T-helper 1 cell (primary cell): ENCODE measurements at places on chromosomes 5 and 9.

DNA sequence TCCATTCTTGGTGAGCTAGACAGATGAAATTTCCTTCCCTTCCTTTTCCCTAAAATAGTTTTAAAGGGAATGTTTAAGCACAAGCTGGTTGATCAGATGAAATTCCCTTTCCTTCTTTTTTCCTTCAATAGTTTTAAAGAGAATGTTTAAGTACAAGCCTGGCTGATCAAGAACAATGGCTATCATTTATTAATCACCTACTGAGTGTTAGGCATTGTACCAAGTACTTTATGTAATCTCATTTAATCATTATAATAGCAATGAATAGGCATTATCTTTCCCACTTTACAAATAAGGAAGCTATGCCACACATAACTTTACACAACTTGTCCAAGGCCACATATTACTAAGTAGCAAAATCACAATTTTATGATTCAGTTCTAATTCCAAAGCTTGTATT, 152.0 kb upstream of the ACOT12 start:
- no peak for DNase-seq

GRCh38 chr9:38106488-38106887, 37.5 kb upstream of the SHB start:
- DNase-seq = no peak

DNA sequence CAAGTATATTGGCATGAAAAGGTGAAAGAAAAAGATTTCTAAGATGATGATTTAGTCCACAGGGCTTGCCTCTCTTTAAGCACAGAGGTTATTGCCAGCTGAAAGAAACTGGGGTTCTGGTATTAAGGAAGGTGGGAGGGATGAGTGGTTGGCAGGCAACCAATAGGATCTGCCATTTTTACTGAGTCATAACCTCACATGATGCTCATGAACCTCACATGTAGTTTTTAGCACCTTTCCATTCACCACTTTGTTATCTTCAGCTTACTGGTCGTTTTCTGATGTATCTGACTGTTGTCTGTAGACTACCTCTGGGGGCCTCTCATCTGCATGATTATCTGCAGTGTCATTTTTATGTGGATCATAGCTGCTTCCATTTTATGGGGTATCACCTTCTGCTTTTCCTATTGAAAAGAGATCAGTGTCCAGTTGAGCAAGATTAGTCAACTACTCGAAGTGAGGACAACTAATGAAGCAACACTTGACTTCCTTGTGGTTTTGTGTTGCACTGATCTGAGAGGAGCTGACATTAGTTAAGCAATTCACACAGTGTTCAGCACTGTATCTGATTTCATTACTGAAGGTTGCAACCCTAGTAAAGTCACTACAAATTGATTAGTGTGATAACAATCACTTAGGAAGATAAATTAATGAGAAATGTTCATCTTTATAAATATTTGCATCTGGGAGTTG, 186.3 kb downstream of the SGCD start:
- DNase-seq = no peak

DNA sequence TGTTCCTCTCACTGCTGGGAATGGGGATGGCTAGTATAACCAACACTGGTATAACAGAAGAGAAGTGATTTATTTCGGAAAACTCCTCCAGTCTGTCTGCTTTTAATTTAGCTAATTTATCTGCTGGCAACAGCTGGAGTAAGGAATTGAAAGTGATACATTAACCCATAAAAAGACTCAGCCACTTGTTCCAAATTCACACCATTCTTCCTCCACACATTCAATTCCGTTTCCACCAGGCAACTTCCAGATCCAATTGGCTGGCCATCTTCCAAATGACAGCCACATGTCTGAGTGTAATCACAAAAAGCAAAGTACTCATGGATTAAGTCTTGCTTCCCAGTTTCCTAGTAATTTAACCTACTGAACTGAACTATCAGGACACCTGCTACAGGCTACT, 77.1 kb upstream of the RETREG1 start:
- DNase-seq = no peak

DNA sequence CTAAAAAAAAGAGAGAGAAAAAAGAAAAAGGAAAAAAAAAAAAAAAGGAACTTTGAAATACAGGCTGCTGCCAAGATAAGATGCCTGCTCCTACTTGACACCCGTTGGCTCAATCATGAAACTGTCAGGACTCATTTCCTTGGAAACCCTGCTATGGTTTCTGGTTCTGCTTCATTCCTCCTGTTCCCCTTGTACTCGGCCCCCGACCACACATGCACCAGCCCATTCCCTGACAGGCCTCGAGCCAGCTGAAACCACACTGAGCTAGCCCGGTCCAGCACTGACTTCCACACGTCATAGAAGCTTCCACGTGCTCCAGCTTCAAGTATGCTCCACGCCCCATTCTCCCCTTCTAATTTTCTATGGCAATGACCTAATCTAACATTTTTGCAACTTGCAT, 93.2 kb downstream of the MYO10 start:
- DNase-seq = no peak

- no peak for DNase-seq
Measured at GRCh38 chr5:31232273-31232888, 38.9 kb downstream of the CDH6 start.

DNA sequence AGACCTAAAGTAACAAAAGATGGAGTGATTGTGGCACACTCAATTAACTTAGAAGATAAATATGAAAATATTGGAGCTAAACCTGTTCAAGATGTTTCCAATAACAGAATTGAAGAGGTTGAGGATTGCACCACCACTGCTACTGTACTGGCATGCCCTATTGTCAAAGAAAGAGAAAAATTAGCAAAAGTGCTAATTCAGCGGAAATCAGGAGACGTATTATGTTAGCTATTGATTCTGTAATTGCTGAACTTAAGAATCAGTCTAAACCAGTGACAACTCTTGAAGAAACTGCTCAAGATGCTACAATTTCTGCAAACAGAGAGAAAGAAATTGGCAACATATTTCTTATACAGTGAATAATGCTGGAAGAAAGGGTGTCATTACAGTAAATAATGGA, 754.4 kb downstream of the CDH18 start:
- no peak for DNase-seq

GRCh38 chr9:4287886-4288588, 11.8 kb downstream of the GLIS3 start:
- no peak for DNase-seq

DNA sequence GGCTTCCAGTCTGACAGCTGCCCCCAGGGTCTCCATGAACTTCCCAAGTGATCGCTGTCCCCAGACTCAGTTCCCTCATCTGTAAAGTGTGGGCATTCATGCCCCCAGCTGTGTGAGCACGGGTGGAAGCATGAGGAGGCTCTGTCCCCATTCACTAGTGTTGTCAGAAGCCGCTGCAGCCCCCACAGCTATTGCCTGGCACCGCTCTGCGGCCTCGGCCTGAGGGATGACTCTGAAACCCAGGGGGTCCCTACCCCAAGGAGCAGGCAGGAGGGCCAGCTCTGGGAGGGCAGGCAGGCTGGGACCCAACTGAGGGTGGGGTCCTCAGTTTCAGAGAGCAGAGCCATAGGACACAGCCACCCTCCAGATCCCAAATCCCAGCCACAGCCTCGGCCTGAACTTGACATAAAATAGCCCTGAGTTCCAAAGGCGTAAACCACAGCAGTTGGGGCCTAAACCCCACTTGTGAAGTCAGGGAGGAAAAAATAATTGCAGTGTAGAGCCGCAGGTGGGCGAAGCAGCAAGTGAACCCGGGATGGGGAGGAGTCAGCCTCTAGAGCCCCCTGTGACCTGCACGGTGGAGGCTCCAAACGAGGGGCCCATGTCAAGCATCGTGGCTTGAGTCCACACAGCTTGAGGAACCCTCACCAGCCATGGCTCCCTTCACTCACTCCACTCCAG, 66.0 kb upstream of the ADAMTS2 start:
- DNase-seq = no peak

GRCh38 chr5:167813389-167813788, 478.1 kb upstream of the WWC1 start:
- no peak for DNase-seq

DNA sequence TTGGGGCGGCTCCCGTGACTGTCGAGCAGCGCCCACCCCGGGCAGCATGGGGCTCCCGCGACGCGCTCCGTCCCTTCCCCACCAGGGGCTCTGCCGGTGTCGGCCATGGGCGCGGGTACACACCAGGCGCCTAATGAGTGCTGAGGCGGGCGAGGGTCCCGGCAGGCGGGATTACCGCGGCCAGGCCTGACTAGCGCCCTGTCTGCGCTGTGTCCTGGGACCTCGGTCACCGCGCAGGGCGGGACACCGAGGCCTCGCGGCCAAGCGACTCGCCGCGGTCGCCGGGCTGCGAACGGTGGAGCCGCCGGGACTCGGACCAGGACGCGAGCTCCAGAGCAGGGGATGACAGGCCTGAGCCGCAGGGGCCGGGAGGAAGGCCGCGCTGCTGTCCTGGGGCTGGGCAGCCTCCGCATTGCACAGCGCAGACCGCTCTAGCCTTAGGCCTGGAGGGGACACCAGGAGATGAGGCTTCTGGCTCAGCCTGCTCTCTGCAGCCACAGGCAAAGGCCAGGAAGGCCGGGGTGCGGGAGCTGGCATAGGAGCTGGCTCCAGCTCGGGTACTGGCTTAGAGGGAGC, 14.1 kb downstream of the LCN10 start:
- DNase-seq = no peak

- DNase-seq = no peak
Measured at GRCh38 chr9:123536455-123536868, 180.5 kb downstream of the CRB2 start.

DNA sequence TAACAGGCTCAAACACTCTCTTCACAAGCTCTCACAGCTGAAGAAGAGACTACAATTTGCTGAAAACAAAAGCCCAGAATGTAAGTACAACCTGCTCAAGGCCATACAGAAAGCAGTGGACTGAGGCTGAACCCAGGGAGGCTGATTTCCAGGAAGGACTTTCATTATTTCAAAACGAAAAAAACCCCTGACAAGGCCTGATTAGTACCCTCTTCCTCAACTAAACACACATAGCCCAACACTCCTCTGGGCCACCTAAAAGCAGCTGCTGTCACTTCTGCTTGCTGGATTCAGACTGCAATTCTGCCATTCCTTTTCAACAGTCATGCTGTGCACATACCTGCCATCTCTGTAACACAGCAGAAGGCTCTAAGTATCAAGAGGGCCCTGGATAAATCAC, 18.2 kb downstream of the NRG2 start:
- DNase-seq = no peak

DNA sequence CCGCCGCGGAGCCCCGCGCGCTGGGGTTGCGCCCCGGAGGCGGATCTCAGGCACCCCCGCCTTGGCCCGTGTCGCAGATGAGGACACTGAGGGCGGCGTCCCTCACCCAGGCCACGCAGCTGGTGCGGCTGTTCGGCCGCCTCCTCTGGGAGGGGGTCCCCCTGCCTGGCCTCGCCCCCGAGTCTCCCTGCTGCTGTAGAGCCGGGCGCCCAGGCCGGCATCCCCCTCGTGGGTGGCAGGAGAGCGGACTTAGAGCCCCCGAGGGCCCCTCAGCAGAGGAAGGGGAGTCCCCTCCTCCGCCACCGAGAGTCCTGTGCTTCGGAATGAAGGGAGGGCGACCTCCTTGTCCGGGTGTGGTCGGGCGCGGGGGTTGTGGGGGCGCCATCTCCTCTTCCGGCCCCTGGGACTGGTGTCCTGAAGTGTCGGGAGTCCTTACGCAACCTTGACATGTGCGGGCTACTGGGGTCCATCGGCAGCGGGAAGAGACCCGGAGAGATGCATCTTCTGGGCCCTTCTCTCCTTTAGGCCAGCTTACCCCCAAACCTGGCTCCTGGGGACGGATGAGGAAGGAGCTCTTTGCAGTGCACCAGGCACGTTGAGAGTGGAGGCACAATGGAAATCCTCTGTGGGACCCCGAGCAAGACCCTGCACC, 11.7 kb upstream of the EXOSC2 start:
- no peak for DNase-seq

DNA sequence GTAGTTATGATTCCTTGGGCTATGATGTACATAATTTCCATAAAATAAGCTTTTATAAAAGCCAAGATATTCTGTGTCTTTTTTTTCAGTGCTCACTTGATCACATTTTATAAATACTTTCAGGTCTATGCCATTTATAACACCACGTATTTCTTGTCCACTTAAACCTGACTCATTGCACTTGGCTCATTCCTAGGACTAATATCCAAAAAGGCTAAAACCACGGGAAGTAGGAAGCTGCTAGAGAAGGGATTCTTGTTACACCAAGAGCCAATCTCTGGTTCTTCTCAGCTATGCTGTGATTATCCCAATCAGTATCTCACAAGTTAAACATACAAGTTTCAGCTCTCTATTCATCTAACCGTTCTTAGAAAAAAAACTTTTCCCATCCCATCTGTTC, 80.4 kb upstream of the CDH6 start:
- no peak for DNase-seq

DNA sequence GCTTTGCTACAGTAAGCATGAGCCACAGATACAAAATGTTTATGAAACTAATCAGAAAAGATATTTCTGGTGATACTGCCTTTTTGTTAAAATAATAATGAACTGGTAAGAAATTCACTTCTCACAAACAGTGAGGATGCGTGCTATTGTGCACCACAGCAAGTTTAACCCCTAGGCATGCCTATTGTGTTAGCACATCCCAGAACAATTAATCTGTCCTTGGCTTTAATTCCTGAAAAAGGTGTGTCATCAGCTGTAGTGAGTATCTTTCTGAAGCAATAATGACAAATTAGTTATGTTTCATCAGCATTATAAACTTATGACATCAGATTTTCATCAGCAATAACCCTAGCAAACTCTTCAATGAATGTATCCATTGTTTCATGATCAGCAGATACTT, 1307.2 kb downstream of the EFNA5 start:
- DNase-seq = no peak

DNA sequence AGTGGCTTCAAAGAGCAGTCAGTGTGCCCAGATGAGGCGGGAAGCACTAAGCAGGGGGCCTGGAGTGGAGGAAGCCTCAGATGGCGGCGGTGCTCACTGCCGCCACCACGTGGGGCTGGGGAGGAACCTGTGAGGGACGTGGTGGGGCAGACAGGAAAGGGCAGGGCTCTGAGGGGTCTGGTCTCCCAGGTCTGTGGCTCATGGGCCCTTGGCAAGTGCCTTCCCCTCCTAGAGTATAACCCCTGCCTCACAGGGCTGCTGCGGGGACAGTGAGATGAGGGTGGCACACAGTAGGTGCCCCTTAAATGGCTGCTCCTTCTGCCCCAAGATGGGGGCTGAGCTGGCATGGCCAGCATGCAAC, 26.6 kb downstream of the NR5A1 start:
- DNase-seq = no peak

DNA sequence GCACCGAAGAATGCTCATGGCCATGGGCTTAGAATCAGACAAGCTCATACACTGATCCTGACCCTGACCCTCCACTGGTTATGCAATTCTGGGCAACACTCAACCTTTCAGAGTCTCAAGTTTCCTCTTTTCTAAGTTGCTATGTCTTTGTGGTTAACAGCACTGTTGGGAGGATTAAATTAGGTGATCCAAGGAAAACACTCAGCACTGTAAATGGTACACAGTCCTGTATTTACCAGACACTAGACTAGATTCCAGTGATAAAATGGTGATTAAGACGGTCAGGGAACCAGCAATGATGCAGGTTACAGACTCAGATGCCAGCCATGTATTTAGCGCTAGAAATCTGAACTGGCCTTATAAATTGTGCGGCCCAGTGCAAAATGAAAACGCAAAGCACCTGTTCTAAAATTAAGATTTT, 8.1 kb downstream of the ARL15 start:
- no peak for DNase-seq

GRCh38 chr5:40984884-40985283, 75.6 kb downstream of the C7 start:
- no peak for DNase-seq
